Amygdala (tissue), 56 donors: ENCODE measurements at places on chromosomes 4 and X.

GRCh38 chr4:23269566-23269965 is 576.8 kb downstream of the GBA3 start:
- no peak for DNase-seq

DNA sequence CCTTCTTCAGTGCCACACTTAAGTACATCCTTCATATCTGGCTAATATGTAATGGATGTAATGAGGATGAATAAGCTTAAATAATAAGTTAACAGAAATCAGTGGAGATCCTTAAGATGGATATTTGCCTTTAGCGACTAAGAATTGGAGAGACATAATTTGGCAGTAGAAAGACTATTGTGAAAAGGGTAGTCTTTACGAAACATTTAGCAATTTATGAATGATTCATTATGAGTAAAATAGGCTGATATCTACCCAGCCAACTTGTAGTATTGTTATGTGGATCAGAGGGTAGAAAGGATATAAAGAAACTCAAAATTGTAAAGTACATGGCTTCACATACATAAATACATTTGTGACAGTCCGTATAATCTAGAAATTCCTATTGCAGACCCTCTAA is 2371.8 kb downstream of the PCDH7 start:
- DNase-seq = no peak

DNA sequence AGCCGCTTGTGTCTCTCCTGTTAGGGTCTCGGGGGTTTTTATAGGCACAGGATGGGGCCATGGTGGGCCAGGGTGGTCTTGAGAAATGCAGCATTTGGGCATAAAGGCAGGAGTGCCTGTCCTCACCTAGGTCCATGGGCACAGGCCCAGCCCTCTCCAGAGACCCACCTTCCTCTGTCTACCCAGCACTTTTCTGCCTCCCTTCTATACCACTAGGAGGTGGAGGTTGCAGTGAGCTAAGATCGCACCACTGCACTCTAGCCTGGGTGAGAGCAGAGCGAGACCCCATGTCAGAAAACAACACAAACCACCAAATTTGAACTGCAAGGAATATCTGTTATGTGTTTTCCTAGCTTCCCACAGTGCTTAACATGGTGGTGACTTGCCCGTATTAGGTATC is 38.0 kb downstream of the MOB1B start:
- DNase-seq = no peak

DNA sequence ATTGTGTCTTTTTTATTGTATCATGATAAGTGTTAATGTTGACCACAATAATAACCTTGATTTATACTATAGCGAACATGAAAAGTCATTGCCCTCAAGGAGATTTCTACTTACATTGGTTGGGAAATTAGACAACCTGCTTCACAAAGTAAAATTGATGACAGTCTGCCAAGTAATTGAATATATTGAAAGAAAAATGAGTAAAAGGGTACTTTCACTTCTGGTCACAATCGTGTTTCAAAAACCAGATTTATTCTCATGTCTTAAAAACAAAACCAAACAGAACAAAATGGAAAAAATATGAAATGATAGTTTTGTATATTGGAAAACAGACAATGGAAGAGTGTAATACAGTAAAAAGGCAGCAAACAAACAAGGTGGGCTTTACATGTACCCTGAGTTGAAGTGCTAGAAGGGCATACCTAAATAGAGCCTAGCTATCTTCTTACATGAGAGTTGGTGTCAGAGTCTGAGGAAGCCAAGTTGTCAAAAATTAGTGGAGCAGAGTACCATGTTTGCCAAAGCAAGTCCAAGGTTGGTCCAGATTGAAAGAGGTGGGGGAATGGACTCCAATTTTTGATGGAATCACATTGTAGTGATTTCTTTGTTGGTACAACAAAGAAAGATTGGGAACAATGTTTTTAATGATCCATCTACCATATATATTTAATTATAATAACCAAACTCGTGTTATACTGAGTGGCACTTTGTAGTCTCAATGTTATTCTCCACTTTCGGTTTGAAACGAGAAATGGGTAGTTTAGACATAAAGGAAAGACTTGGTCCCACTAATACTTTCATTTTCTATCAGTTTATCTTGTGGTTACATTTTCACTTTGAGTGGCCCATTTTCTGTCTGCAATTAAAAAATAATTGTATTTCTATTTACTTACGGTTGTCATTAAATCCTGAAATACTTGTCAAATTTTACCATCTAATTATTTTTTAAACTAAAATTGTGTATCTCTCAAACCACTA is 775.6 kb downstream of the STIM2 start:
- no peak for DNase-seq

GRCh38 chr4:24922416-24922815 is 9.6 kb upstream of the CCDC149 start:
- no peak for DNase-seq

GRCh38 chr4:158327525-158327924 is 117.2 kb downstream of the TMEM144 start:
- no peak for DNase-seq
